OCI-LY7 (cell line): ENCODE measurements at places on chromosomes 16 and 17.

GRCh38 chr17:21189361-21189760 lies 24.6 kb downstream of the TMEM11 start:
- DNase-seq = no peak

DNA sequence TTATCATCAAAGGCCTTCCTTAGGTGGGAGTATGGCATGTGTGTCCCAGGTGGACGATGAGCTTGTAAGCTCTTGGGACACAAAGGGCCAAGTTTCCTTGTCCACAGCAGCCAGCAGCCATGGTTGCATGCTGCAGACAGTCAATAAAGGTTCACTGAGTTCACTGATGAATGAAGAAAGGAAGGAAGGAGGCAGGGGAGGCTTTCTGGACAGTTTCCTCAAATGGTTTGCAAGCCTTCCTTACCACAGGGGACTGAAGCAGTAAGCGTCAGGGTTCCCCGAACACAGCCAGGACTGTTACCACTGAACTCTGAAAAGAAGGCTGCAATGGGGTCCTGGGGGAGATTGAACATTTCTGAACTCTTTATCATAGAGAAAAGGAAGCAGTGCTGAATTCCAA lies 111.1 kb downstream of the GAS7 start:
- DNase-seq = no peak

- DNase-seq = no peak
Observed at GRCh38 chr17:47820033-47820789, 1.4 kb downstream of the OSBPL7 start.

DNA sequence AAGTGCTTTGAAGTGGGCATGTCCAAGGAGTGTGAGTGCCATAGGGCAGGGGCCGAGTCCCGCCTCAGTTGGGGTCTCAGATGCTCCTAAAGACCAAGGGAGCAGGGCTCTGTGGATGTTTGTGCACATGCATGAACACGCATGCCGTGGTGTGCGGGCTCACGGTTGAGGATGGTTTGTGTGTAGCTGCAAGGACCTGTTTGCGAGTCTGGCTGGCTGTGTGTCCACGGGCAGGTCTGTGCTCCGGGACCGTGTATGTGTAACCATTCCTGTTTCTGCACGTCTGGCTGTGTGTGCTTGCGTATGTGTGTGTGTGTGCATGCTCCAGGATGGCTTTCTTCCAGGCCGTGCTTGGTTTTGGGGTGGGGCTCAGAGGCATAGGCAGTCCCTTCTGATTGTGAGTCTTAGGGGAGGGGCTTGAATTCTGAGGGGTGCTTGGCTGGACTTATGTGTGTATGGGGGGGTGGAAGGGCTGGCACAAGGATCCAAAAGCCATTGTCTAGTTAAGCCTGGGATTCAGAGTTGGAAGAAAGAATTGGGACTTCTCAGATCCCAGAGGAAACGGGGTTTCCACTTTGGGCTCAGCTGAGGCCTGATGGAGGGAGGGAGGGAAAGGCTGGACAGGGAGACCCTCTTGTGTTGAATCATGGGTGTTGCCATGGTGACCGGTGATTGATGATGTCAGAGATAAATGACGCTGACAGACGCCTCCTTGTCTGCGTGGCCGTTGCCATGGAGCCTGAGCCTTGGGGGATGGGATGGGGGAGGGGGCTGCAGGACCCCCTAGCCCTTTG lies 14.4 kb downstream of the GJD3 start:
- no peak for DNase-seq

DNA sequence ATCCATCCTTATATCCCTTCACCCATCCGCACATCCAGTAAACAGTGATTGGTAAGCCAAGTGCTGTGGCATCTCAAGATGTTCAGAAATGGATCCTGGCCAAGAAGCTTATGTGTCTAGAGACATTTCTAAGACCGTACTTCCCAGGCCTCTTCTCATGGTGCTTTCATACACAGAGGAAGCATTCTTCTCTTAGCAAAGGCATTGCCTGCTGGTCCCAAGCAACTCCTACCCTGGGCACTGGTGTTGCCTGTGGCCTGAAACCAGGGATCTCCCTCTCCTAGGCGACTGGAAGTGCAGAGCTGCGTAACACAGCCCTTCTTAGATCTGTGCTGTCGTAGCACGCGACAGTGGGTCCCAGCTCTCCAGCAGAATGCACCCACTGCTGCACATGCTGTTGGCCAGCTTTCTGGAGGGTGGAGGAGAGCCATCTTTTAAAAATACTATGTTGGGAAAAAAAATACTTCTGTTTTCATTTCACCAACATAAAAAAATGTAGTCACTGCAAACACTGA lies 182.9 kb downstream of the CCDC182 start:
- DNase-seq = no peak

DNA sequence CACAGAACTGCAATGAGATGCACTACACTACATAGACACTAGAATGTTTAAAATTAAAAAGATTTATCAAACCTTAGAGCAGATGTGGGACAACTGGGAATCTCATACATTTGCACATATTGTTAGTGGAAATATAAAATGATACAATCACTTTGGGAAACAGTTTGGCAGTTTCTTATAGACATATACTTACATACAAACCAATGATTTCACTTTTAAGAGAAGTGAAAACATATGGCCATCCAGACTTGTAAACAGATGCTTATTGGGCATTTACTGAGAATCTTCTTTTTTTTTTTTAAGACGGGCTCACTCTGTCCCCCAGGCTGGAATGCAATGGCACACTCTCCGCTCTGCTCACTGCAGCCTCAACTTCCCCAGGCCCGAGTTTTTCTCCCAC lies 50.1 kb downstream of the AXIN2 start:
- no peak for DNase-seq

DNA sequence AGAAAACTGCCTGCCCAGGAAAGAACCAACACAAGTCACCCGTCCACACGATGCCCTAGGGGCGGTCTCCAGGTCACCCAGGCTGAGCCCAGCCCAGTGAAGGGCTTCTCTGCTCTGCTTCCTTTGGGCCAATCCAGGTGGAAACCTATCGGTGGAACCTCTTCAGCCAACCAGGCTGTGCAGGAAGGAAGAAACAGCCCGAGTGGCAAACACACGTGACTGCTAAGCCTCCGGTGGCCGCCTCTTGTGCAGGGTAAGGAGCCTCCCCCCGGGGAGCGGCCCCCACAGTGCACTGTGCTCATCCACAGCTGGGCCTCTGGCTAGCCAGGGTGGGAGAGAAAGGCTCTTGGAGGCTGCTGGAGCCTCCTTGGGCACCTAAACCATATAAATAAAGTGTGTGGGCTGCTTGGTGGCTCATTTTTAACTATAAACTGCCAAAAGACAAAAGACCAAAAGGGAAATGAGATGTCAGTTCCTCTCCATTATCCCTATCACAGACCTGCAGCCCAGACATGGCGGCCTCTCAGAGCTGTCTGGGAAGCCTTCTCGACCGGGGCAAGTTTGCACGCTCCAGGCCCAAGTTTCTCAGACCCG lies 2.4 kb downstream of the RTN4RL1 start:
- no peak for DNase-seq

- DNase-seq = no peak
Observed at GRCh38 chr17:65799454-65799853, 238.0 kb upstream of the AXIN2 start.

DNA sequence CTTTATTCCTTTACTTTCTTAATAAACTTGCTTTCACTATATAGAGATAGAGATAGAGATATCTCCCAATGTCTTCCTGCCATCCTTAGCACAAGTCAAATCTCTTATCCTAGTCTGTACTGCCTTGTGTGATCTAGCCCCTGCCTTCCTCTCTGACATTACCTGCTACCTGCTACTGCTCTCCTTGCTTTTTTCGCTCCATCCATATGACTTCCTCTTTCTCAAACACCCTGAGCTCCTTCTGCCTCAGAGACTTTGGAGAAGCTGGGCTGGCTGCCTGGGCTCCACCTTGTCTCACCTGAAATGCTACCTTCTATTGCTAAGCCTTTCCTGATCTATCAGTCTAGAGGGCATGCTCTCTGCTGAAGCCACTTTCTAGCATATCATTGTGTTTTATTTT lies 24.7 kb upstream of the WSB1 start:
- no peak for DNase-seq

- no peak for DNase-seq
Observed at GRCh38 chr17:35981908-35982330, 622 bp upstream of the CCL16 start.

DNA sequence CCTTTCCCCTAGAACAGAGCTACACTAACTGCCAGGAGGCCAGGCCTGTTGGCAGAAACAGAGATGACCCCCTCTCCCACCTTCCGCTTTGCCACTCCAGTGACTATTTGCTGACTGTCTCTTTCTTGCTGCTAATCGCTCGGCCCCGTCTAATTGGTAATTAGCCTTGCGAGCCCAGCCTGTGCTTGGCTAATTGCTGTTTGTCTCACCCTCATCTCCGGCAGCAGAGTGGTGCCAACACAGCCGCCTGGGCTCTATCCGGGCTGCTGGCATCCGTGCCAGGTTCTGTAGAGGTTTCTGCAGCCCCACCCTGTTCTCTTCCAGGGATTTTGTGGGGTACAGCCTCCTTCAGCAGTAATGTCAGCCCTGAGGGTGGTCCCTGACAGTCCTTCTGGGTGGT lies 27.4 kb upstream of the PHB1 start:
- DNase-seq = no peak

DNA sequence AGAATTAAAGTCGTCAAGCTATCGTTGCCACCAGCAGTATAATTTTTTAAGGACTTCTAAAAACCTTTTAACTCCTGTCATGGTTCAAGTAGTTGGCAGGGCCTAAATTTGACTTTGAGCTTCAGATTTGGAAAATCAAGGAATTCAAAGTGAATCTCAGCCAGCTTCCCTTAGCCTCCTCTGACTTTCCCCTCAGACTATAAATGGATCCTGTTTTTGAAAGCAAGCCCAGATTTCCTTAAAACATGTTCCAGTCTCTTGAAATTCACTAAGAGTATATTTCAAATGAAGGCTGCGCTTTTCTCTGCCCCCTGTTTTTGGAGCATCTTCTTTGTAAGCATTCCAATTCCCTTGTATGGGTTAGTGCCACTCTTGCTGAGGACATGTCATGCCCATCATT lies 101.8 kb upstream of the CDH8 start:
- no peak for DNase-seq

DNA sequence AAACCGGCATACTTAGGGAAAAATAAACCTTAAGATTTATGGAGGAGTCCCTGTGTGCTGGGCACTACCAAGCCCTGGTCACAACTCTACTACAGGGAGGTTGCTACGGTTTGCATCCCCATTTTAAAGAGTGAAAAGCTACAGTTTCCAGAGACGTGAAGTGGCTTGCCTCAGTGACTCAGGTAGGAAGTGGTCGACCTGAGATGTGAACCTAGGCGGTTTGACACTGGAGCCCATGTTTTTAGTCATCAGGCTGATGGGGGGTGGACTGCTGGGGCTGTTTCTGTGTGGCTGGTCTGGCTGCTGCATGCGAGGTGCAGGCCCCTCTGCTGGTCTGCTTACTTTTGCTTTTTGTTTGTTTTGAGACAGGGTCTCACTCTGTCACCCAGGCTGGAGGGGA lies 6.6 kb downstream of the COX6A2 start:
- DNase-seq = no peak

DNA sequence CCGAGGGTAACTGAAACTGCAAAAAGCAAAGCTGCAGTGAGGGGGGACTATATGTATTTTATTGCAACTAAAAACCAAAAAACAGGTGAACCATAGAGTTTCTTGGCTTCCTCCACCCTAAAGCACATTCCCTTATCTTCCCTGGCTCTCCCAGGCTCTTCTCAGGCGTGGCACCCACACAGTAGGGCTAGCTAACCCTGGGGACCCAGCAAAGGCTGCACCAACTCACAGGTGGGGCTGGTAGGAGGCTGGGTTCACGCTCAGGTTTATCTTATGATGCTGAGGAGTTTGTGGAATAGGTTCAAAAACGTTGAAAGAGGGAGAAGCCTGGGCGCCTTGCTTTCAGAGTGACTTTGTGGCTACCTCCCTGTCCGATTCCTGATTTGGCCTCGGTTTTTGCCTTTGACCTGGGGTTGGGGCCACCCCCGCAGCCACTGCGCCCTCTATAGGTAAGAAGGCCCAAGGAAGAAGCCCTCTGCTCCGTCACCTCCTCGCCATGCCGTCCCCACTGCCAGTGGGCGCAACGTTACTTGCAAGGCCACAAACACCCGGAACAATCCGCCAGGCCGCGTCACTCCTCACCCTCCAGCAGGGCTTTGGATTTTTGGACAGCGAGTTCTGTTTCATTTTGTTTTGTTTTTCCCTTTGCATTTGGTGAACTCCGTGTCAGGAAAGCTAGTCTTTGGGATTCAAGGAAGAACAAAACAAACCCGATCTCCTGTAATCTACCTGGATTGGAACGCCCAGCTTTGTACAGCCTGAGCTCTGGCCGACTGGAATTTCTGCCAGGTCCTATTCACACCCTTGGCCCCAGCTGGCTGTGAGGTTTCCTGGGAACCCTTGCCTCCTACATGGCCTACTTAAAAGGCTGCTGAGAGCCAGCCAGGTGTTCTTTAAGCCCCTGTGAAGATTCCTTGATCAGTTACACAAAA lies 60.8 kb downstream of the TBC1D16 start:
- DNase-seq = no peak

- no peak for DNase-seq
Observed at GRCh38 chr17:18993905-18994526, 10.5 kb downstream of the FAM83G start.

- no peak for DNase-seq
Observed at GRCh38 chr17:41294016-41294415, 8.6 kb downstream of the KRTAP29-1 start.

DNA sequence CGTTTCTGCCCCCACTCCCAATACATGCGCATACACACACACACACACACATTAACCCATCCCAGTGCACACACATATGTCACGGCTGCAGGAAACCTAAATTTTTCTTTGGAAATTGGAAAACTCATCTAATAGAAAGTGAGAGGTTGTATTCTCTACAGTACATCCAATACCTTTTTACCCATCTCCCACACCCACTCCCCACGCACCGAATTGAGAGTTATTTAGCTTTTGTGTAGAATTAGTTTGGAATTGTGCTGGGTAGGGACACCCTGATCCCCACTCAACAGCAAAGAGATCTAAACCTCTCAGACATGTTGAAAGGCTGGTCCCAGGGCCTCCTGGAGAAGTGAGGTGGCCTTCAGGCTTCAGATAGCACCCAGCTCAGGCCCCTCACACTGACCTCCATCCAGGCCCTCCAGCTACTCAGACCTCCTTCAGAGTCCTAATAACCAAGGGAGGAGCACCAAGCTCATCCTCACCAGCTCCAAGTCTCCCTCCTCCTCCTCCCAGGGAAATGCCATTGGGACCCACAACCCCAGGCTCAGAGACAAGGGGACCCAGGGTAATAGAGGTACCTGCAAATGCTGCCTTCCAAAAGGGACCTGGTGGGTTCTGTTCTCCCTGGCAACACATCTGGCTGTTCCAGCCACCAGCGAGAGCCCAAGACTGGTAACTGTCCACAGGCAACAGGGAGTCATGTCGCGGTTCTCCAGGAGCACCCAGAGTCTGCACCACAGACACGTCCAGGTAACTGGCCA lies 955 bp downstream of the HOXB13 start:
- DNase-seq = no peak

GRCh38 chr16:4534151-4534790 lies 4.3 kb downstream of the CDIP1 start:
- no peak for DNase-seq

- DNase-seq = no peak
Observed at GRCh38 chr16:73171380-73171779, 123.5 kb upstream of the ZFHX3 start.

- no peak for DNase-seq
Observed at GRCh38 chr17:18025241-18025944, 13.6 kb downstream of the ATPAF2 start.

- DNase-seq = no peak
Observed at GRCh38 chr17:3557768-3558583, at the start of gene TRPV3. Gene TRPV3, minus strand, starts transcription at chr17:3557812. Its CDS starts 2,962 bp downstream, at chr17:3554850.

GRCh38 chr16:81061871-81062608 lies 15.0 kb downstream of the C16orf46 start:
- DNase-seq = no peak

GRCh38 chr16:68642047-68642435 lies 3.1 kb upstream of the CDH3 start:
- no peak for DNase-seq

- DNase-seq = no peak
Observed at GRCh38 chr16:50810241-50810965, 68.5 kb downstream of the CYLD start.
